ENCODE measurements at places on chromosomes 1 and 21.

GRCh38 chr1:179327196-179327595 lies 33.6 kb downstream of the SOAT1 start:
- DNase-seq, result no peak

DNA sequence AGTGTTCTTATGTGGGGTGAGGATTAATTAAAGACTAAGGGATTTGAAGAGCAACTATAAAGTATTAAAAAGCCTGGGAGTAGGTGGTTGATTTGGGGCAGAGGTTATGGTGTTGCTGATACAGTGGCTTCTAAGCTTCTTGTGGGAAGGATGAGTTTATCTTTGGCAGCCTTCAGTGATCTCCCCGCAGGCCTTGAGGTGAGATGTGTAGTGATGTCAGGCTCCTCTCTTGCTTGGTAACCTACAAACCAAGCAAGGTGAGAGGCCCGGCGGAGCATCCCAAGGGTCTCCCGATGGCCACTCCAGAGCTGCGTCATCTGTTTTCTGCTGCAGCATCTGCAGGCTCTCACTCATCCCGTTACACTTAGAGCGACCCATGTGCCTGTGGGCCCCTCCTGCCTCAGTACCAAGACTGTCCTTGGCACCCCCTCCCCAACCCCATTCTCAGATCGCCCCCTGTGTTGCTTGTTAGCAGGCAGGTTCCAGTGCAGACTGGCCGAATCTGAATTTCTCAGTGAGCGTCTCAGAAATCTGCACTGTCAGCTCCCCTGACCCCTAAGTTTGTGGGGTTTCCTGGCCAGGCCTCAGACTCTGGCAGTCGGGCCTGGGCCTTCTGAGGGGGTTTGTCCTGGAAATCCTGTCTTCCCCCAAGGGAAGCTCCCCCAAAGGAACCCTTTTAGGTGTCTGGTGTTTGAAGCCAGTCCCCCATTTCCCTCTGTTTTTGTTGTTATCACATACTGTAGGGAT lies 77.9 kb downstream of the GALNT2 start:
- DNase-seq, result no peak

DNA sequence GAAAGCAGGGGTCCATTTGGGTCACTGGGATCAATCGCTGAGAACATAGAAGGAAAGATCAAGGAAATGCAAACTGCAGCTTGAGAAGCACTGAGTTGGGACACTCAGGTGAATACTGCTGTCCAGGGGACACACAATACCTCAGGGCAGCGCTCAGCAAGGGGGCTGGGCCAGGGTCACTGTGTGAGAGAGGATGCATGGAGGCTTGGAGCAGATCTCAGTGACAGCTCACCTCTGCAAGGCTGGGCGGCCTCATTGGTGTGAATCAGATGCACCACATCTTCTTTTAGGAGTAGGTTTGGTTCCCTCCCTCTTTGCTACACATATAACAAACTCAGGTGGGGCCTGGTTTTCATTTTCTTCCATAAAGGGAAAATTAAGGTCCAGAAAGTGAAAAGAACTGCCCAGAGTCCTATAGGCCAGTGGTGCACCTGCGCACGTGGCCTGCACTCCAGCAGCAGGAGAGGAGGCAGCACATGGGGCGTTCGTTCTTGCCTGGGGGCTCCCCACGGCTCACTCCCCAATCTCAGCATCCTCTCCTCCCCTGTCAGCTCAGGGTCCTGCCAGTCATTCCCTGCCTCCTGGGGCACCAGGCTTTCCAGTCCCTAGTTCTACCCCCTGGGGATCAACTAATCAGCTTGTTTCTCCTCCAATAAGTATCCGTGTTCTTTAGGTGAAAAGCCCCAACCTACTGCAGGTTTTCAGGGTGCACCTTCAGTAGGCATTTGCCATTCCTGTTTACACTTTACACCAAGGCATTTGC lies 1.5 kb downstream of the A3GALT2 start:
- DNase-seq, result no peak

DNA sequence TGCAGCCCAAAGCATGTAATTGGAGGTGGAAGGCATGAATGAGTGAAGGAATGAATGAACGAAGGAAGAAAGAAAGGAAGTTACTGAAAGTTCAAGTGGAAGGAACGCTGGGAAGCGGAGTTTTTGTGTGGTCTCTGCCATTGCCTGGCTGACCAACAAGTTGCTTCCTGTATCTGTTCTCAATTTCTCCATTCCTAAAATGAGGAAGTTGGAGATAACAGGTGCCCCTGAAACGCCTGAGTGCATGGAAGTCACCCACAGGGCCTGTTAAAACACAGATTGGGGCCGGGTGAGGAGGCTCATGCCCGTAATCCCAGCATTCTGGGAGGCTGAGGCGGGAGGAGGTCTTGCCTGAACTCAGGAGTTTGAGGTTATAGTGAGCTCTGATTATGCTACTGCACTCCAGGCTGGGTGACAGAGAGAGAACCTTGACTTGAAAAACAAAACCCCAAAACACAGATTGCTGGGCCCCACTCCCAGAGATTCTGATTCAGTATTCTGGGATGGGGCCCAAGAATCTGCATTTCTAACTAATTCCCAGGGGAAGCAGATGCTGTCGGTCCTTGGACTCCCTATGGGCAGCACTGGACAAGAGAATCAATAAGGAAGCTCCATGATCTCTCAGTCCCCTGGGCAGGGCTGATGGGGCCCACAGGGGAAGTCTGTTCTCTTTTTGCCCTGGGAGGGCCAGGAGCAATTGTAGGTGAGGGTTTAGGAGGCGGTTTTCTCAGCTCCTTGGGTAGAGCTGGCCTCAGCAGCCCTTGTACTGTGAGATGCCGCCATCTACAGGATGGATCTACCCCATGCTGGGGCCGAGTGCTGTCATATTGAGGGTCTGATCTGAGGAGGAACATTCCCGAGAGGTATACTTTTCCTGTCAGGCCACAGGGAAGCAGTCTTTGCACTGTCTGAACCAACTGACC lies 3.3 kb upstream of the CNR2 start:
- peak; percentile 5 for DNase-seq

GRCh38 chr1:242754125-242754524 lies 229.6 kb upstream of the PLD5 start:
- no peak for DNase-seq

GRCh38 chr1:35795295-35795694 lies 12.5 kb upstream of the AGO4 start:
- no peak for DNase-seq

DNA sequence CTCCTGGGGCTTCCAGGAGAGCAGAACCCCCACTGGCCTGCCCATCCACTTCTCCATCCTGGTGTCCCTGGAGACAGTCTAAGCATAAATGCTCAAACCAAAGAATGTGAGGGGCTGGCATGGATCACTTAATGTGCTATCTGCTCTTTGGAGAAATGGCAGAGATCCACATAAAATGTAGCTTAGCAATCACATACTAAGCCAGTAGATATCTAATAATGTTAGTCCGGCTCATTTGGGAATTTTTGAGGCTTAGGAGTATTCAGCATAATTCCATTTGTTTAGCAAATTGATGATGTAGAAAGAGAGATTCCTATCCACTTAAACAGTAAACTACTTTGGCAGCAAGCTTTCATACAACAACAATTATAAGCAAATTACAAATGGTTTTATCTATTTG lies 90.7 kb downstream of the TENT5C start:
- no peak for DNase-seq

DNA sequence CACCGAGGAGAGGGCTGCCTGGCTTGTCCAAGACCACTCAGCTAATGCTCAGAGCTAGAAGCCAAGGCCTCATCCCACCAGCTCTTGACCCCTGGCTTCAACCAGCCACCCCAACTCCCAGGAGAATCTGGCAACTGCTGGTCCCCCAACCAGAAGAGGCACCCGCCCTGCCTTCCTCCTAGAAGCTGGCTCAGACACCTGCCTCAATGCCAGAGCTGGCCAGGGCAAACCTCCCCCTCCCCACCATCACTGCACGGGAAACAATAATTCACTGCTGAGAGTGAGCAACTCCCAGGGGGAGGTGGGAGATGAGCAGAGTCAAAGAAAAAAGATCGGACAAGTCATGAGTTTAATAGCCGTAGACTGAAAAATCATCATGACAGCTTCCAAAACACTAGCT lies 3.3 kb downstream of the CHD5 start:
- DNase-seq, result no peak

Measured in stimulated activated naive CD4-positive, alpha-beta T cell treated with Interleukin-2 at 50 U/mL for 16 hours (primary cell).